Hematopoietic multipotent progenitor cell (in vitro differentiated cells): ENCODE measurements at places on chromosomes 12 and 14. TPM values are rescaled to one million over a fixed set of nuclear protein-coding genes. Genes with fewer than 3 reads are reported as not detected.
A peak's percentile ranks its signal among the peaks of the same experiment; 100 is the strongest.

DNA sequence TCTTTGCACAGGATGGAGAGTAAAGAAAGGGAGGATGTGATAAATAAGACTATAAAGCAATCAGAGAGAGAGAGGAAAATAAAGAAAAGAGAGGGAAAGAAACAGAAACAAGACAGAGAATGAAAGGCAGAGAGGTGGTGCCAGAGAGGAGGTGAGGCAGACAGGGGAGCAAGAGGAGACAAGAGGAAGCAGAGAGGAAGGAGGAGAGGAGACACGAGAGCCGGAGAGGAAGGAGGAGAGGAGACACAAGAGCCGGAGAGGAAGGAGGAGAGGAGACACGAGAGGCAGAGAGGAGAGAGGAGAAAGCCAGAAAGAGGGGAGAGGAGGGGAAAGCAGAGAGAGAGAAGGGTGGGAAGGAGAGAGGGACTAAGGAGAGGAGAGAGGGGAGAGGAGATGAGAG is 125.2 kb downstream of the PAPOLA start:
- no peak for DNase-seq

DNA sequence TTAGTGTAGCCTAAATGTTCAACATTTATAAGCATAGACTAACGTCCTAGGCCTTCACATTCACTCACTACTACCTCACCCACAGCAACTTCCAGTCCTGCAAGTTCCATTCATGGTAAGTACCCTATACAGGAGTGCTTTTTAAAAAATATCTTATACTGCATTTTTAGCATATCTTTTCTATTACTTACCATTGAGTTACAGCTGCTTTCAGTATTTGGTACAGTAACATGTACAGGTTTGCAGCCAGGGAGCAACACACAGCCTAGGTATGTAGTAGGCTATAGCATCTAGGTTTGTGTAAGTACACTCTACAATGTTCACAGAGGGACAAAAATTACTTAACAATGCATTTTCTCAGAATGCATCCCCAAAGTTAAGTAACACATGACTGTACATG is 17.4 kb downstream of the IPO8 start:
- DNase-seq, result no peak

DNA sequence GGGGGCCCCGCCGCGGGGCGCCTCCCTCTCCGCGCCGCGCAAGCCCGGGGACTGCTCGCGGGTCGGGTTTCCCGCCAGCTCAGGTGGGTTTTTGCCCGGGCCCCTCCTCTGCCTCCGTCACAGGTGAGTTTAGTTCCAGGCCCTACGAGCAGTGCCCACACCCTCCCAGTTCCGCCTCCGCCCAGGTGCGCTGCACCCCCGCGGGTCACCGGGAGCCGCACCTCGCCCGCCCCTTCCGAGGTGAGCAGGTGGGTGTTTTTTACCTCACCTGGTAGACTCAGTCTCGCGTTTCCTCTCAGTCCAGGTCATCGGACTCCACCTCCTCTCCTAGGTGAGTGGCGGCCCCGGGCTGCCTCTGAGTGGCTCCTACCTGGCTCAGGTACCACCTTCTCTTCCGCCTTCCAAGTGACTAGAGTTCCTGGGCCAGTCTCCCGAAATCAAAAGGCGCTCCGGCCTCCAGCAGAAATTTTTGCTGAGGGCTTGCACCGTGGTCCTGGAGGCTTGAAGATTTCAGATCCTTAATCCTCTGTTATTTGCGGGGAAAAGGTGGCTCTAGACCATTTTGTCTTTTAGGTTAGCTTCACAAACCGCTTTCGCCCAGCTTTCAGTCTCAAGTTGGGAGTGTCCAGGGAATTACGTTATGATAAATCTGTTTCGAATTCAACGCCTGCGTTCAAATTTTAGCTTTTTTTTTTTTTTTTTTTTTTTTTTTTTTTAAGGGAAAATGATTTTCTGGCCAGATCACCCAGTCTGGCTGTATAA is at the start of gene TMEM30B:
Gene TMEM30B, minus strand, starts transcription at position 153 of the 762 bp plus-strand sequence. CDS start 191 bp downstream, outside the sequence.
- DNase-seq, result peak; percentile 28

- DNase-seq, result peak; percentile 35
These were observed 606 bp downstream of the EP400 start for GRCh38 chr12:131950182-131950913.

DNA sequence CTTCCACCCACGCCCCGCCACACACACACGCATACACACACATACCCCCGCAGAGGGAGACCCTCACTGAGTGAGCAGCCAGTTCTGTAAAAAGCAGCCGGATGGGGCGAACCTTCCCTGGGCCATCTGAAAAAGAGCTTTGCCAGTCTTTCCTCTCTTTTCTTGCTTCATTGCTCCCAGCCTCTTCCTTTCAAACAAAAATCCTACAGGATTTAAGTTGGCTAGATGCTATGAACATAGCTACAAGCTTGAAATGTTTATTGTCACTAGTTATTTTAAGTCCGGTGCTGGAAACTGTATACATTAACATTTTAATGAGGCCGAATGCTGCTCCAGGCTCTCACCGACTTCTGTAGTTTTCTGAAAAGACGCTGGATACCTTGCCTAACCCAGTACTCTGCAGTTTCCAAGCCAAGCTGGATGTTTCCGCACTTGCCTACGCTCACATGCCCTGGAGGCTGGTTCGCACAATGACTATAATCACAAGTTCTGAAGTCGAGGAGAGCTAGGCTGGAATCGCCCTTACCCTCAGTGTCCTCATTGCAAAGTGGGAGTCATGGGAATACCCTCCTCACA is 39.2 kb downstream of the LTBP2 start:
- DNase-seq, result no peak

DNA sequence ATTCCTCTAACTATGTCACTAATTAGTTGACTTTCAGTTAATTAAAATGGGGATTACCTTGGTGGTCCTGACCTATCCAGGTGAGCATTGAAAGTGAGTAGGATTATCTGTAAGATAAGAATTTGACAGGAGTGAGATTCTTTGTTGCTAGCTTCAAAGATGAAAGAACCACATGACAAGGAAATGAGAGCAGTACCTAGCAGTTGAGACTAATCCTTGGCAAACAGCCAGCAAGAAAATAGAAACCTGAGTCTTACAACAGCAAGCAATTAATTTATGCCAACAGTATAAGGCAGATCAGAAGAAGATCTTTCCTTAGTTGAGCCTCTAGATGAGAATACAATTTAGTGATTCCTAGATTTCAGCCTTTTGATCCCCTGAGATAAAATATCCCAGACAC is 1058.4 kb downstream of the LRFN5 start:
- no peak for DNase-seq

DNA sequence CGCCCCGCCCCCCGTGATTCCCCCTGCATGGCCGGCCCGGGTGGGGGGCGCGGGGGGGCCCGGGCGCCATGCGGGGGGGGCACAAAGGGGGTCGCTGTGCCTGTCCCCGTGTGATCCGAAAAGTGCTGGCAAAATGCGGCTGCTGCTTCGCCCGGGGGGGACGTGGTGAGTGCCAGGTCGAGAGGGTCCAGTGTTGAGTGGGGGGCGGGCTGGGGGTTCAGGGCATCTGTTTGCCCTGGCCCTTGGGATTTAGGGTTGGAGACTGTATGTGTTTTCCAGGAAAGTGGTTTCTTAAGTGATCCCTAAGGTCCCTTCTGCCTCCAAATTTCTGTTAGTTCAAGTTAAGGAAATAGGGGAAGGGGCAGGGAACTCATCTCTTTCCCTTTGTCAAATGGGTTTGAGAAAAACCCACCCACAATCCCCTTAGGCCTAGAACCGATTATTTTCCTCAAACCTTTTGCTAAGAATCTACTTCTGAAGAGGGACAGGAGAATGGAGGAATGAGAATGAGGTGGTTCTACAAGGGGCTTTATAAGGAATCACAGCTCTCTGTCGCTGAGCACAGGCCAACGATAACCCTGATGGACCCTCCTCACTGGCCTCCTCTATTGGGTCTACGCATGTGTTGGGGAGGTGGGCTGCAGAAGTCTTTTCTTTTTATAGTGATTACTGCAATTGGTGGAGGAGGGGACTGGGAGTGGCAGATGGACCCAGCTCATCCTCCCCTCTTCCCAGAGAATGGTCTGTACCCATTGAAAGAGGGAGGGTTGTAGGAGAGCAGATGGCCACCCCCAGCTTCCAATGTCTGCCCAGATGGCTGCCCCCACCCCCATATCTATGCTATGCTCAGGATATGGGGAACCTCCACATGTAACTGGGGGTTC is 834 bp downstream of the ARHGEF25 start:
- DNase-seq, result no peak

GRCh38 chr14:100826391-100827100 is 628 bp downstream of the MEG3 start:
- no peak for DNase-seq

DNA sequence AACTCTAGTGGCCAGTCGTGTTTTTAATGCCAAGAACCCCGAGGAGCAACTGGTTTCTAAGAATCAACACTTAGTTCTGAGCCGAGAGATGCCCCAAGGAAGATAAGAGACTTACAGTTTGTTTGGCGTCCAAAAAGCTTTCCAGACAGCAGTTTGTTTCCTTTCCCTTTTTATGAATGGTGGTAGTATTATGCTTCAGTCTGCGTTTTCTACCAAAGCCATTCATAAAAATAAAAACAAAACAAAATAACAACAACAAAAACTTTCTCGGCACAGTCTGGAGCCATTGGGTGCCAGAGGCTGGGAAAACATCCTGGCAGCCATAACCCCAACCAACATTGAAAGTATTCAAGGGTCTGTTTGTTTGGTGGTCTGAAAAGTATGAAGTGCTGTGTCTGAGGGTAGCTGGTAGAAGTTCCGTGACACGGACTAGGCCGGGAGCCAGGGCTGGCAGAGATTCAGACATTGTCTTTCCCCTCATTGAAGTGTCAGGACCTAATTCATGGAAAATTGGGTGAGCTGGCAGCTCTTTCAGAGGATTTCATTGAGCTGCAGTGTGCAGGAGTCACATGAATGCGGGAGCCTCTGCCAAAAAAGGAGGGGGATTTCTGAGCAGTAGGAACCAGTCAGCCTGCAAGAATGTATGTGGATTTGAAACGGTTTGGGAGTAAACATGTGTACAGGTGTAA is 124.2 kb downstream of the HMGA2 start:
- peak; percentile 29 for DNase-seq

Gene SELPLG
- 103 TPM for total RNA-seq
